Foreskin keratinocyte (primary cell): ENCODE measurements at places on chromosomes 12 and 14. TPM values are rescaled to one million over a fixed set of nuclear protein-coding genes. Genes with fewer than 3 reads are reported as not detected.

The LRRC9 gene
- not detected in 2 replicates for total RNA-seq

The MUCL1 gene
- total RNA-seq, result not detected in 2 replicates

The KCNK10 gene
- 0.11 and 0.17 TPM in 2 replicates for total RNA-seq

- peak; percentile 54 for DNase-seq
Measured at GRCh38 chr14:53539489-53540126, 386.5 kb upstream of the DDHD1 start.

DNA sequence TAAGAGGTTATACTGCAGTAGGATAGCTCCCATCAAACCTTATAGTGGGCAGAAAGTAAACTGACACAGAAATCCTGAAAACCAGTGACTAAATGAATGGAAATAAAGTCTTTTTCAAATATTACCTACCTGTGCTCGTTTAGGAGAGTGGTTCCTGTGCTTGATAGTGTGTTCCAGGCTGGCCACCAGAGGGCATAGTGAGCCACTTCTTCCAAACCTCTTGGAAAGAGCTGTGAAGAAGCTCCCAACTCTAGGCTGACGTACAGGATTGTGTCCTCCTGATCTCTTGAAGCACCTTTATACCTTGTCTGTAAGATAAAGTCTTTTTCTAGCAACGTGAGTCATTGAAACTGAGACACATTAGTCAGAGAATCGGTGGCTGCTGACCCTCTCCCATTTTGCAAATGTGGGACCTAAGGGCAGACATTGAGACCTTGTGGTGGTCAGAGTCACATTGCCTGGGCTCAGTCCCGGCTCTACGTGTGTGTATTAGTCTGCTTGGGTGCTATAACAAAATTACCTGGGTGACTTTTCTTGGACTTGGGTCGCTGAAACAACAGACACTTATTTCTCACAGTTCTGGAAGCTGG lies 17.6 kb downstream of the TDP1 start:
- DNase-seq, result peak; percentile 50
